ENCODE measurements at places on chromosomes 2 and 18.

DNA sequence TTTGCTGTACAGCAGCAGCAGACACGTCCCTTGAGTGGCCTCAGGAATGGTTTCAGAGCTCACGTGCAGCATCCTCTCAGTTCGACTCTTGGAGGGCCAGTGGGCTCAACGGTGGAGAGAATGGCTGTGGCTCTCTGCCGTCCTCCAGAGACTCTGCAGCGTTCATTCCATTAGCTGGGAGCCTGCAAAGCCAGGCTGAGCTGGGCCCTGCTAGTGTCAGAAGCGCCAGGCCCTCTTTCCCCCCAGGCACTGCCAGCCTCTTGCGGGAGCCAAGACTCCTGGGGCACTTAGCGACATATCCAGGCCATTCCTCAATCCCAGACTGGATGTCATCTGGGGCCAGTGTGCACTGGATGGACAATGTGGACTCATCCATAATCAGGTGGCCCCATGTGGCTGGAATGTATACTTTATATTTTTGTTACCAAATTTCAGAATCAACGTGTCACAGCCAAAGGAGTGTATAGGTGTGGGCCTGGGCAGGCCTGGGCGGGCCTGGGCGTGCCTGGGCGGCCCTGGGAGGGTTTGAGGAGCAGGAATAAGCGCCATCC is 125.1 kb upstream of the EPAS1 start:
- no peak for DNase-seq

DNA sequence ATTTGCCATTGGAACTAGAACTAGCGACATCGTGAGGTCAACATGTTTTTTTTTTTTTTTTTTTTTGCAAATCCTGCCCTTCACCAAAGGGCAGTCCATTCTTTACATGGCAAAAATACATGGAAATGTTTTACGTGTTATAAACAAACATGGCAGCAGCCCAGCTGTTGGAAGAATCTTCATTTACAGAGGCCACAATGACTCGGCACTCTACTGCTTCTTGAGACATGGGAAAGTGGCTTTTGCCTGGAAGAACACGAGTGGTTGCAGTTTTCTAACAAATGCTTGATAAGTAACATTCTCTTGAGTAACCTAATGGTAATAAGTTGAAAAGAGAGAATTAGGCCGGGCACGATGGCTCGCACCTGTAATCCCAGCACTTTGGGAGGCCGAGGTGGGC is 22.8 kb upstream of the POLR1B start:
- DNase-seq, result no peak

DNA sequence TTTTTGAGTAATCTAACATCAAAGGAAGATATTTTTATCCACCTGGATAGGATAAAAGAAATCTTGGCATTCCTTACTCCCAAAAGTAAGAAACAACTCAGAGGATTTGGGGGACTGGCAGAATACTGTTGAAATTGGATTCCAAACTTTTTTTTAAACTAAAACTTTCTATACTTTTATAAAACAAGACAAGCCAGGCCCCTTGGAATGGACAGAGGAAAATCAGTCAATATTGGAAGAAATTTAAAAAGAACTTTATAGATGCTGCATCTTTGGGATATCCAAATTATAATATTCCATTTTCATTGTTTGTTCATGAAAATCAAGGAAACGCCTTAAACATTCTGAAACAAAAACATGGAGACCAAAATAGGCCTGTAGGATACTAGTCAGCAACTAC is 147.6 kb upstream of the PIEZO2 start:
- no peak for DNase-seq

DNA sequence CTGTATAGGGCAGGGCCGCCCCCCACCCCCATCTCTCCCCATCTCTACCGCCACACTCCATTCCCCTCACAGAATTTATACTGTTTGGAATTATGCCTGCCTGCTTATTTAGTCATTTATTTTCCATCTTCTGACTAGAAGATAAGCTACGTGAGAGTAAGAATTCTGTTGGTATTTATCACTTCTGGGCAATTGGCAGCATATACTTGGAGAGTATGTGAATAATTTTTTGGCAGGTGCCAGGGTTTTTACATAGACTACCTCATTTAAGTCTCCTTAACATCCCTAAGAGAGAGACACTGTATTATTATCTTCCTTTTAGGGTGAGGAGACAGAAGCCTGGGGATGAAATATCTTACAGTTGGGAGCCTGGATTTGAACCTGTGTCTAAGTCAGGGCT is 45.0 kb downstream of the SLC4A1AP start:
- DNase-seq, result no peak

DNA sequence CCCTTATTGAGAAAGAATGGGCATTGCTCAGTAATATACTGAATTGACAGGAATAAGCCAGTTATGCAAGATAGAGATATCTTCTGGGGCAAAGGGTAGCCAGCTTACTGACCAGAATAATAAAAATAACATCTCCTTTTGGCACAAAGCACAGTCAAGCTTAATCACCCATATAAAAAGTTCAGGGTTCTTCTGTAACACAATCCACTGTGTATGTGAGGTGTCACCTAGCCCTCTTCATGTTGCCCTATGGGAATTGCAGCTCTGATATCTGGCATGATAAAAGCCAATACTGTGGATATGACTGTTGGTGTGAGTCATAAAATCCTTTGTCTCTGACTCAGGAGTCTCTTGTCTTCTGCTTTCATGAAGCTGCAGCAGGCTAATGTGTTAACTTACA is 90.8 kb downstream of the DSEL start:
- DNase-seq, result peak; percentile 90

DNA sequence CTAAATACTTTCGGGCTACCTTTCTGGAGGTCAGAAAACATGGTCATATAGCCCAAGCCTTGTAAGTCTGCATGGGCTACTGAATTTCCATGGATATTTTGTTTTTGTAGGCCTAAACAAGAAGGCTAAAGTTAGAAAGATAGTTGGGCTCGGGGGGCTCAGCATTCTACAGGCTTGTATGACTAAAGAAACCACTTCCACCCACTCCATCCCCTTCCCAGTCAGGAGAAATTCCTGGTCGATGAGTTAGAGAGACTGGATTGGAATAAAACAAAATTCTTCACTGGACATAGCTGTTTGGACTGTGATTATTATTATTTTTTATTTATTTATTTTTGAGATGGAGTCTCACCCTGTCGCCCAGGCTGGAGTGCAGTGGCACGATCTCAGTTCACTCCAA is 539.4 kb upstream of the TNP1 start:
- DNase-seq, result no peak

- DNase-seq, result no peak
Observed at GRCh38 chr18:44744161-44745121, 63.8 kb downstream of the SETBP1 start.

- no peak for DNase-seq
Observed at GRCh38 chr18:38900031-38900430, 1334.4 kb upstream of the CELF4 start.

- no peak for DNase-seq
Observed at GRCh38 chr2:60149176-60149575, 404.3 kb downstream of the BCL11A start.

GRCh38 chr2:143255899-143256298 is 126.7 kb downstream of the ARHGAP15 start:
- no peak for DNase-seq

- DNase-seq, result peak; percentile 15
Observed at GRCh38 chr18:33350256-33350655, 90.3 kb downstream of the CCDC178 start.

- DNase-seq, result no peak
Observed at GRCh38 chr2:197148401-197148800, 162.2 kb downstream of the ANKRD44 start.

GRCh38 chr18:59768409-59768808 is 71.2 kb upstream of the CCBE1 start:
- DNase-seq, result no peak

GRCh38 chr2:85037622-85038021 is 66.7 kb downstream of the KCMF1 start:
- DNase-seq, result no peak

GRCh38 chr2:180247658-180248057 is 240.6 kb upstream of the CWC22 start:
- DNase-seq, result no peak

- DNase-seq, result no peak
Observed at GRCh38 chr2:217185265-217185995, 325.6 kb upstream of the TNP1 start.

DNA sequence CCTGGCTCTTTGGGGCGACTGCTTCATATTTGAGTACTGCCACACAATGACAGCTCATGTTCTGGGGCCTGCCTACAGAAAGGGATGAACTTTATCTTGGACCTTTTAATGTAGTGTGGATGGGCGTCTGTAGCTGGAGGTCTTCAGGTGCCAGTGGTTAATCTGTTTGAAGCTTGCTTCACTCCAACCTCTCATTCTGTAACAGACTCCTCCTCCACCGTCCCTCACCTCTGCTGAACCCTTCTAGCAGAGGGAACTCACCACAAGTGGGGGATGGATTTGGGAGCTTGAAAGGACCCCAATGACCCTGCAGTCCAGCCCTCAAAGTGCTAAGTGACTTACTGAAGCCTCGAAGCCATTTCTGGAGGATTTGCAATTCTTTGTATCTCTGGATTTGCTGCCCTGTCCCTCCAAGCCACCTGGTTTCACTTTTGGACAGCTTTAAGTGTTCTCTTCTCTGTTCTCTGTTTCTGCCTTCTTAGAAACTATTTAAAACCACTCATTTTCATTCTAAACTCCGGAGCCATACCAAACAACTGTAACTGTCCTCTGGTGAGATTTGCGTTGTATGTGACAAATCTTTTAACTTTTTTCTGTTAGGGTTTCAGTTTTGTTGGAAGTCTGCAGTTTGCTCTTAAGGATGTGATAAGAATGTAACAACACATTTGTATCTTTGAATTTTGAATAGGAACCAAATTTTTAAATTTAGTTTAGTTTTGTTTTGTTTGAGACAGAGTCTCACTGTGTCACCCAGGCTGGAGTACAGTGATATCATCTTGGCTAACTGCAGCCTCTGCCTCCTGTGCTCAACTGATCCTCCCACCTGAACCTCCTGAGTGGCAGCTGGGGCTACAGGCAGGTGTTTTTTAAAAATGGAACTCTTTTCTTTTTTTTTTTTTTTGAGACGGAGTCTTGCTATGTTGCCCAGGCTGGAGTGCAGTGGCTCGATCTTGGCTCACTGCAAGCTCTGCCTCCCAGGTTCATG is 37.0 kb upstream of the CASP8 start:
- no peak for DNase-seq

- DNase-seq, result no peak
Observed at GRCh38 chr2:113974727-113975126, 84.8 kb downstream of the ACTR3 start.

DNA sequence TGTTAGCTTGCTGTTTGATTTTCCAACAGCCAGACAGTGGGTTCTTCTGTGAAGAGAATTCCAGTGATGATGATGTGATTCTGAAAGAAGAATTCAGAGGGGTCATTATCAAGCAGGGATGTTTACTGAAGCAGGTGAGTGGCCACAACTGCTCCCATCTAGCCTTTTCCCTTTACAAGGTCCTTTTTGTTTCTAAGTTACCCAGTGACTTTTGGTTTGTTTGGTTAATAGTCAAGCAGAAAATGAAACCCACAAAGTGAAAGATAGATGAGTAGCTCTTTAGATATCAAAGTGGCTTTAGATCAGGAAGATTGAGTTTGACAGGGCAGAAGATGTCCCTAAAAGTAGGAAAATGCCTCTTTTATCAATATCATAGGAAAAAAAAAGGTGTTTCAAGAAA is 23.3 kb downstream of the PLEK start:
- DNase-seq, result no peak

- no peak for DNase-seq
Observed at GRCh38 chr2:110854355-110855081, 122.1 kb downstream of the ACOXL start.

GRCh38 chr18:35683021-35683420 is 101.5 kb downstream of the GALNT1 start:
- no peak for DNase-seq

- DNase-seq, result no peak
Observed at GRCh38 chr2:40220177-40220925, 231.5 kb downstream of the SLC8A1 start.

DNA sequence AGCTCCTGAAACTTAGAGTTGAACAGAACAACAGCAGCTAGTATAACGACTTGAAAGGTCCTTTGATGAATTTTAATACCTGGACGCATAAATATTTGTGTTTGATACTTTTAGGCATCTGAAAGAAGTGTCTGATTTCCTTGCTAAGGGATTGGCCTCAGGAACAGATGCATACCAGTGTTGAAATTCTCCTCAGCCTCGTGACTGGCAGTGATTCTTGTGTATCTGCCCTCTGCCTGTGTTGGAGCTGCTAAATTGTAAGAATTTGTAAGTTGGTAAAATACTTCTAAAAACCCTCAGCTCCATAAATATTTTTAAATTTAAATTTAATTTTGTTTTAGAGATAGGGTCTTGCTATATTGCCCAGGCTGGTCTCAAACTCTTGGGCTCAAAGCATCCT is 22.4 kb upstream of the SCYGR1 start:
- DNase-seq, result no peak

- DNase-seq, result no peak
Observed at GRCh38 chr18:60202708-60203107, 169.9 kb downstream of the MC4R start.

GRCh38 chr18:56593906-56594305 is 44.5 kb downstream of the TXNL1 start:
- peak; percentile 11 for DNase-seq

- DNase-seq, result no peak
Observed at GRCh38 chr2:55384786-55385185, 34.9 kb downstream of the CCDC88A start.

DNA sequence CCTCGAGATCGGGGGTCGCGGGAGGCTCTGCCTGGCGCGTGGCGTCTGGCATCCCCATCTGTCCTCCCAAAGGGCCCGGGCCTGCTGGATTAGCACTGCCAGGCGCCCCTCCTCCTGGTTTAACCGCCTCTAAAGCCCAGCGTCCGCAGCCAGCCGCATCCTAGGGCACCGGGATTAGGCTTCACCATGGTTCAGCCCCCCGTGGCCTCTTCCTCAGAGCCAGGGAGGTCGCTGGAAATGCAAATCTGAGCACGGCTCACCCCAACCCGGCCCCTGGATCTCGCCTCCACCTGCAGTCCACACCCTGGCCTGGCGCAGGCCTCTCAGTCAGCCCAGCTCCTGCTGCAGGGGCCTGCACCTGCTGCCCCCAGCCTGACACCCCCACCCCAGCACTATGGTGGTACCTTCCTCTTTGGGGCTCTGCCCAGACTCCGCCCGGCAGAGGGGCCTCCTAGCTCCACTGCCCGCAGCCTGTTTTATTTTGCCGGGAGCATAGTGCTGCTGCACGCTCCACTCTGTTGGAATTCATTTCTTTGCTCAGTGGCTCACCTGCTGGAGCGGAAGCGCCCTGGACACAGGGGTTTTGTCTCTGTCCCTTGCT is 13.2 kb downstream of the PRELID3A start:
- DNase-seq, result no peak

DNA sequence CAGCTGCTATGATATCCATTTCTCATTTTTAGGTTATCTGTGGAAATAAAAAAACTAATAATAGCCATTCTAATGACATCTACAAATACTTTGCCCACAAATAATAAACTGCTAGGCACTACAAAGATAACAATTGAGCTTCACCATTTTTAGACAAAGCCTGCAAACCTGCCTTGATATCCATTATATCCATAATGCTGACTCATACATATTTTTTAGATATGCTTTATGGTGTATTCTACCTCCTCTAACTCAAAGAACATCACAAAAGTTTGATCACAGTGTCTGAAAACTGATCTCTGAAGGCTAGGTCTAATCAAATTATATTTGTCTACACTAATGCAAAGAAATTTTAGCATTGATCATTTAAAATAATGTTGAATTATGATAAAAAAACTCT is 138.4 kb downstream of the HNMT start:
- no peak for DNase-seq
